ENCODE measurements at places on chromosomes 3 and 15. TPM values are rescaled to one million over a fixed set of nuclear protein-coding genes. Genes with fewer than 3 reads are reported as not detected.

DNA sequence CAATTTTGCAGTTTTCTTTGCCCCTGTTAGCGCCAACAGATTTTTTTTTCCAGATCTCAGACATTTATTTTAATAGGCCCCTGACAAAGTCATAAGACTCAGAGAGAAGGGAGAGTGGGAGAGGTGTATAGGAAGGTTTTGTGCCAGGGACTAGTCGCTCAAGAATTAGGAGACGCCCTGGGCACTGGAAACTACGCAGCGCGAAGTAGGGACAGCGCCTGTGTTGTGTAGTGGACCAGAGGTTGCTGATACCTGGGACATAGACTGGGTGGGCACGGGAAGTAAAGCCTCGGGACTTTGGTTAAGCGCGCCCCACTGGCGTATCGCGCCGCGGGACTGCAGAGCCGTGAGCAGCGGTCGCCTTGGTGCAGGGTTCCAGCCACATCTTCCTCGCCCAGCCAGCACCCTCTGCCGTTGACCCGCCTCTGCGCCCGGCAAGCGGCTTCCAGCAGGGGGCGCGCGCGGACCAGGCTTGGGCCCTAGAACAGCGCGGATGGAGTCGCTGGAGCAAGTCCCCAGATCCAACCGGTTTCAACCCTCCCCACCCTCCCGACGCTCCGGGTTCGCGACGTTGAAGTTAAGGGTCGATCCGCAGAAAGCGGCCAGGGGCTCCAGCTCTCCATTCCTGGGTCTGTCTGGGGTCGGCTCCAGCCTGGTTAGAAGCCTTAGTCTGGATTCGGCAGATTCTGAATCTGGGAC, 3.0 kb upstream of the ISLR2 start:
- H3K27me3 ChIP-seq, result no peaks in the 10 kb centered on the region
- H3K4me3 ChIP-seq, result peak overlapping the region; percentile 32
- H3K27ac ChIP-seq, result no peak overlapping the region
- H3K4me1 ChIP-seq, result peaks cover 9% of the 10 kb centered on the region
- no peaks in the 10 kb centered on the region for H3K36me3 ChIP-seq

- no peak overlapping the region for H3K4me3 ChIP-seq
- H3K36me3 ChIP-seq, result no peaks in the 10 kb centered on the region
- peaks cover 10% of the 10 kb centered on the region for H3K4me1 ChIP-seq
- no peaks in the 10 kb centered on the region for H3K27me3 ChIP-seq
Observed at GRCh38 chr3:170989100-170989648, 37.3 kb downstream of the SLC2A2 start.

DNA sequence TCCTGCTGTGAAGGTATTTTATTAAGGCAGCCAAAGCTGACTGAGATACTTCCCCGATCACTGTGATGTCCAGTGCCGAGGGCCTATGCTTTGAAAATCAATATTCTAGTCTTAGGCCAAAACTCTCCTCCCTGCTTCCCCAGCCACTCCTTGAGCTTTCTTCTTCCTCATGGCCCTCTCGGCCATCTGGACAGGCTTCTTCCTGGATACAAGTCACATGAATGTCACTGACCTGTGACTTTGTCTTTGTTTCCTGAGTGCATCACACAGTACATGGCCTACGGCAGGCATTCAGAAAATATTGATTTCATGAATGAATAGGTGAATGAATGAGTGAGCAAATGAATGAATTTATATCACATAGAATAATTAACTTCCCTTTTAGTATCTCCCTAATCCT, 24.6 kb upstream of the HES1 start:
- no peak for DNase-seq
- no peaks in the 10 kb centered on the region for H3K36me3 ChIP-seq
- H3K27me3 ChIP-seq, result peaks cover 4% of the 10 kb centered on the region
- peaks cover 13% of the 10 kb centered on the region for H3K4me1 ChIP-seq

GRCh38 chr15:65082303-65082953, 5.9 kb downstream of the KBTBD13 start:
- H3K4me3 ChIP-seq, result no peak overlapping the region
- peaks cover 3% of the 10 kb centered on the region for H3K4me1 ChIP-seq
- peaks cover 7% of the 10 kb centered on the region for H3K27me3 ChIP-seq
- H3K27ac ChIP-seq, result no peak overlapping the region
- no peak for DNase-seq
- H3K36me3 ChIP-seq, result no peaks in the 10 kb centered on the region

The HCN4 gene
- 1.7 TPM for total RNA-seq

DNA sequence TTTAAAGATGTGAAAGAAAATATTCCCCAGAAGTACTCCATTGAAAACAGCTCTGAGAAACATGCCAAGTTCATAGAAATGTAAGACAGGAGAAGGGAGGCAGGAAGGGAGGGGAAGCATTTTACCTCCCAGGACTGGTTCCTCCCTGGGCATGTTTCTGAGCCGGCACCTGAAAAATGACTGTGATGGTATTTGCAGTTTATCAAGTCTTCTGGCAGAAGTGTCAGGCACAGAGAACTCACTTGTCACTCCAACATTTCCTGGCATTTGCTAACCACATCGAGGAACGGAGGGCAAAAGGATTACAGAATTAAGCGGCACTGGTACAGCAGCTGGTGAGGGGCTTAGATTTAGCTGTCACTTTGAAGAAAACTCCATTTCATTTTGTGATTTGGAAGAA, 1054.0 kb downstream of the TUSC7 start:
- H3K4me3 ChIP-seq, result no peak overlapping the region
- H3K27me3 ChIP-seq, result peaks cover 16% of the 10 kb centered on the region
- H3K36me3 ChIP-seq, result no peaks in the 10 kb centered on the region

The TGM5 gene
- total RNA-seq, result not detected

GRCh38 chr15:78565951-78566774, 843 bp downstream of the CHRNA5 start:
- H3K4me1 ChIP-seq, result peaks cover 14% of the 10 kb centered on the region
- no peaks in the 10 kb centered on the region for H3K36me3 ChIP-seq
- H3K27me3 ChIP-seq, result no peaks in the 10 kb centered on the region
- H3K27ac ChIP-seq, result peak overlapping the region; percentile 78
- H3K4me3 ChIP-seq, result peak overlapping the region; percentile 67
- DNase-seq, result no peak

- H3K36me3 ChIP-seq, result no peaks in the 10 kb centered on the region
- no peak overlapping the region for H3K27ac ChIP-seq
- H3K4me3 ChIP-seq, result no peak overlapping the region
- peak; percentile 76 for DNase-seq
Observed at GRCh38 chr3:129829640-129830039, 63.9 kb downstream of the TMCC1 start.

The KNL1 gene
- total RNA-seq, result 30.6 TPM

DNA sequence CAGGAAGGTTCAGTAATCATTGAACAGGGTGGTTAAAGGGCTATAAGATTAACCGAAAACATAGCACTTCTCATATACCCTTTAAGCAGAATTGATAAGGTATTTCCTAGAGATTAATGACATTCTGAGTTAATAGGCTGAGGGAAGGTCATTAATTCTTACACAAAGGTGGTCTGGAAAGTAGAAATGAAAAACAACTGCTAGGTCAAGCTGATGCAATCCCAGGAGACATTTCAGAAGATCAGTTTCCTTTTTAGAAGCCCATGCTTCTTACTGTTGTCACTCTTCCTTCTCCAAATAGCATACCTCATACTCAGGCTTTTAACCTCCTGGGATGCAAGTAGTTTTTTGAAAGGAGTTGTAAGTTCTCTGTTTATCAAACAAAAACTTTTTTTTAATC, 8.8 kb downstream of the FILIP1L start:
- no peak overlapping the region for H3K4me3 ChIP-seq
- no peaks in the 10 kb centered on the region for H3K27me3 ChIP-seq
- no peaks in the 10 kb centered on the region for H3K36me3 ChIP-seq
- no peaks in the 10 kb centered on the region for H3K4me1 ChIP-seq

- no peaks in the 10 kb centered on the region for H3K36me3 ChIP-seq
- H3K27me3 ChIP-seq, result no peaks in the 10 kb centered on the region
- H3K4me3 ChIP-seq, result no peak overlapping the region
- peak; percentile 36 for DNase-seq
- H3K27ac ChIP-seq, result 0 out of 2 replicates have a peak overlapping the region, but pooled peaks have one; percentile 48
- peaks cover 27% of the 10 kb centered on the region for H3K4me1 ChIP-seq
Observed at GRCh38 chr3:57952208-57952631, 56.0 kb upstream of the FLNB start.

DNA sequence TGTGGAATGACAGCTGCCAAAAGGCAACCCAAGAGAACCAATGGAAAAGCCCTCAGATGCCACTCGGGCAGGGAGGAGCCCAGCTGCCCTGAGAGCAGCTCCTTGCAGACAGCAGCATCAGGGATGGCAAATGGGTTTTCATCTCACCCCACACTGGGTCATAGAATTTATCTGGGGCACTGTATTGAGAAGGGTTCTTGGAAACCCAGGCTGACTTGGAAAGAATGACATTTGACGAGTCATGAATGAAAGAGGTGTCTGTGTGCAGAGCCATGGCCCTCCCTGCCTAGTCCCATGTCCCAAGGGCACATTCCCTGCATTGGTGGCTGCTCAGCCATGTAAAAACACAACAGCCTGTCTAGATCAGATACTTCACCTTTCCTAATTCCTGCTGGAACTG, 157.9 kb upstream of the BHLHE40 start:
- peaks cover 16% of the 10 kb centered on the region for H3K4me1 ChIP-seq
- no peak overlapping the region for H3K27ac ChIP-seq
- H3K36me3 ChIP-seq, result no peaks in the 10 kb centered on the region
- no peaks in the 10 kb centered on the region for H3K27me3 ChIP-seq
- no peak overlapping the region for H3K4me3 ChIP-seq

DNA sequence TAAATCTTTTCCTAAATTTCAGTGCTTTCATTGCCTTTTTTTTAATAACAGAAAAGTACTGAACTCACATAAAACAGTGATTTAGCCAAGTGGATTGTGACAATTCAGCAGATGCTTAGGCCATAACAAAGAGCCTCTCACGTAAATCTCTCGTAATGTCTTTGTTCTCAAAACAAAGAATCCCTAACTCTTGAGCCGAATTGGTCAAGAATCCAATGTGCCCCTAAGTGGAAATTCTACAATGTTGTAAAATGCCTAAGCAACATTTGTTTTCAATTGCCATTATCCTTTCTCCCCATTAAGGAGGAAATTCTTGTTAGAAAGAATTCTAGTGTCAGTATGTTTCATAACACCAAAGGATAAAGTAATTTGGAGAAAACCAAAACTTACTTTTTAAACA, 235.7 kb upstream of the THBS1 start:
- H3K27me3 ChIP-seq, result no peaks in the 10 kb centered on the region
- no peaks in the 10 kb centered on the region for H3K36me3 ChIP-seq
- no peaks in the 10 kb centered on the region for H3K4me1 ChIP-seq

GRCh38 chr15:89226359-89227221, 5.2 kb upstream of the RLBP1 start:
- H3K4me1 ChIP-seq, result peaks cover 12% of the 10 kb centered on the region
- no peak overlapping the region for H3K4me3 ChIP-seq
- no peak for DNase-seq
- H3K27ac ChIP-seq, result no peak overlapping the region

GRCh38 chr3:156474560-156475389, 80.1 kb downstream of the SSR3 start:
- no peaks in the 10 kb centered on the region for H3K27me3 ChIP-seq
- H3K4me3 ChIP-seq, result no peak overlapping the region
- no peaks in the 10 kb centered on the region for H3K4me1 ChIP-seq
- DNase-seq, result no peak

GRCh38 chr3:50210510-50211367, 5.7 kb downstream of the SLC38A3 start:
- H3K36me3 ChIP-seq, result no peaks in the 10 kb centered on the region
- H3K4me1 ChIP-seq, result 0 out of 2 replicates have a peak, but pooled peaks cover 3% of the 10 kb centered on the region
- no peak overlapping the region for H3K27ac ChIP-seq
- no peaks in the 10 kb centered on the region for H3K27me3 ChIP-seq
- no peak for DNase-seq

GRCh38 chr3:56800130-56800831, 1.5 kb downstream of the ARHGEF3 start:
- no peak for DNase-seq
- peaks cover 27% of the 10 kb centered on the region for H3K4me1 ChIP-seq
- no peaks in the 10 kb centered on the region for H3K36me3 ChIP-seq
- H3K27me3 ChIP-seq, result no peaks in the 10 kb centered on the region

DNA sequence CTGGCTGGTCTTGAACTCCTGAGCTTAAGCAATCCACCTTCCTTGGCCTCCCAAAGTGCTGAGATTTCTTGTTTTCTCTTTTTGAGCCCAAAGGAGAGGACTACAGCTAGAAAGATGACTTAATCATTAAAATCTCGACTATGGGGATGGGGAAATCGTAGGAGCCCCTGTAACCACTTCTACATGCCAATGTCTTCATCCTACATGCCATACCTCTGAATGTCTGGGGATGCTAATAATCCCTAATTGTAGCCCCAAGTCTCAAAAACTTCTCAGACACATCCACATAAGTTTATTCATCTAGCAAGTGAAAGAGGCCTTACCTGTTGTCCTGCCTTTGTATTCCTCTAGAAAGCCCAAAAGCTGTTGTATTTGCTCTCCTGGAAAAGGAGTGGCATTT, 3.7 kb upstream of the RHOV start:
- H3K27ac ChIP-seq, result no peak overlapping the region
- H3K36me3 ChIP-seq, result no peaks in the 10 kb centered on the region
